ENCODE measurements at places on chromosomes 12 and 14. TPM values are rescaled to one million over a fixed set of nuclear protein-coding genes. Genes with fewer than 3 reads are reported as not detected.

The CIROP gene
- 0.10 TPM for polyA plus RNA-seq

The TAS2R8 gene
- polyA plus RNA-seq = not detected

The SMIM41 gene
- polyA plus RNA-seq = 0.79 TPM

The TROAP gene
- polyA plus RNA-seq = 11.7 TPM

The SPIC gene
- not detected for polyA plus RNA-seq

GRCh38 chr14:84042992-84043391 lies 1487.0 kb upstream of the FLRT2 start:
- no peak for DNase-seq

GRCh38 chr12:114687802-114688201 lies 3.8 kb upstream of the TBX3 start:
- no peak for DNase-seq

GRCh38 chr12:28171356-28172060 lies 18.7 kb upstream of the CCDC91 start:
- DNase-seq = no peak

- peak; percentile 60 for DNase-seq
Observed at GRCh38 chr12:6230321-6231110, 30.3 kb downstream of the CD9 start.

DNA sequence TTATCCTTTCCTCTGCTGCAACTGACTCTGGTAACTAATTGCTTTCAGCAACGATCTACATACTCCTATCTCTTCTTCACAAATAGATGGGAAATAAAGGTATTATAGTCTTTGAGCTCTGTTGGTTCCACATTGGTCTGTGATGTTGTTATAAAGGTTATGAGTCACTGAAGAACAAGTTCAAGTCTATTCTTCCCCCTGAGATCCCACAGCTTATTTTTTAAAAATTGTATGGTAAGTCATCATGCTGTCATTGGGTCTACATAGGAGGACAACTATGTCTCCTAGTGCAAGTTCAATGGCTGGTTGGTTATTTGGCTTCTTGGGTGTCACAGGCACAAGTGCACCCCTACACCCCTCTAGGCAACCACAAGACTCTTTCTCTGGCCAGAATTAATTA lies 49.6 kb upstream of the PTCSC3 start:
- no peak for DNase-seq

- no peak for DNase-seq
Observed at GRCh38 chr12:131795064-131795463, 33.1 kb upstream of the MMP17 start.

GRCh38 chr14:103456167-103456835 lies 66.3 kb downstream of the CKB start:
- DNase-seq = no peak

DNA sequence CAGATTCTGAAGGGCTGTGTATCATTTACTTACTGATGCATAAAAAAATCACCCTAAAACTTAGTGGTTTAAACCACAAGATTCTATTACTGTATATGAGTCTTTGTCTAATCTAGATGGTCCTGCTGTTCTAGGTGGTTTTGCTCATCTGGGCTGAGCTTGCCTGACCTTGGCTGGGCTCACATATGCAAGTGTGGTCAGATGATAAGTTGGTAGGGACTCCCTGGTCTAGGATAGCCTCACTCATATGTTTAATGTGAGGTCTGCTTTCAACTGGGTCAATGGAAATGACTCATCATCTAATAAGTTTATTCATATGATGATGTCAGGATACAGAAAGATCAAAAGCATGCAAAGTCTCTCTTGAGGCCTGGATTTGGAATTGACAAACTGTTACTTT lies 887.8 kb downstream of the TRHDE start:
- no peak for DNase-seq

- DNase-seq = peak; percentile 42
Observed at GRCh38 chr14:68952531-68953195, 26.4 kb downstream of the ACTN1 start.
